ENCODE measurements at places on chromosomes 12 and 14. TPM values are rescaled to one million over a fixed set of nuclear protein-coding genes. Genes with fewer than 3 reads are reported as not detected.

RERG gene
- not detected for total RNA-seq

BCL2L14 gene
- 1.2 TPM for total RNA-seq

MYF5 gene
- not detected for total RNA-seq

OR6C1 gene
- not detected for total RNA-seq

DHRS2 gene
- total RNA-seq, result 2.3 TPM

BBOF1 gene
- 0.23 TPM for total RNA-seq

ASPG gene
- not detected for total RNA-seq

TGFB3 gene
- total RNA-seq, result 3.9 TPM

NTF3 gene
- total RNA-seq, result not detected

PPP1R1A gene
- total RNA-seq, result not detected

DEPDC4 gene
- 1.8 TPM for total RNA-seq

KRT6C gene
- not detected for total RNA-seq

FSCB gene
- not detected for total RNA-seq

ETFBKMT gene
- total RNA-seq, result 0.37 TPM

COCH gene
- total RNA-seq, result 1.9 TPM

CCNT1 gene
- 71.9 TPM for total RNA-seq

All from activated T-helper 2 cell treated with anti-CD3 and anti-CD28 coated beads, Interferon-gamma antibody, Interleukin-2, Interleukin-4, amounts not matched to agents 10 μg/mL and 5 μg/mL and 100 μg/mL, durations not matched to agents 14 hours and 24 hours and 36 hours (primary cell).